ENCODE measurements at places on chromosomes 5 and 9.
A peak's percentile ranks its signal among the peaks of the same experiment; 100 is the strongest.

- no peaks in the 10 kb centered on the region for H3K27me3 ChIP-seq
- no peaks in the 10 kb centered on the region for H3K4me1 ChIP-seq
- no peak overlapping the region for H3K27ac ChIP-seq
- H3K4me3 ChIP-seq, result no peak overlapping the region
Observed at GRCh38 chr5:126490167-126490940, 67.1 kb downstream of the GRAMD2B start.

DNA sequence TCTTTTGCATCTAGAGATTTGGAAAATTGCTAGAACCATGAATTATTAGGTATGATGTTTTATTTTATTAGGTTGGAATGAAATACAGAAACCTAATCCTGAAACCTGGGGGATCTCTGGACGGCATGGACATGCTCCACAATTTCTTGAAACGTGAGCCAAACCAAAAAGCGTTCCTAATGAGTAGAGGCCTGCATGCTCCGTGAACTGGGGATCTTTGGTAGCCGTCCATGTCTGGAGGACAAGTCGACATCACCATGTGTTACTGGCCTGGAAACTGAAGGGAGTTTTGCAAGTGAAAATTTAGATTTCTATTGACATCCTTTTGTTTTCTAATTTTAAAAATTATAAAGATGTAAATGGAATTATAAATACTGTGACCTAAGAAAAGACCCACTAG is 100.7 kb downstream of the NLN start:
- H3K4me3 ChIP-seq, result no peak overlapping the region
- no peaks in the 10 kb centered on the region for H3K36me3 ChIP-seq
- no peak for DNase-seq
- no peak overlapping the region for H3K27ac ChIP-seq

- no peaks in the 10 kb centered on the region for H3K36me3 ChIP-seq
- no peak for DNase-seq
- no peaks in the 10 kb centered on the region for H3K27me3 ChIP-seq
Observed at GRCh38 chr5:126971455-126972031, 58.8 kb downstream of the MARCHF3 start.

DNA sequence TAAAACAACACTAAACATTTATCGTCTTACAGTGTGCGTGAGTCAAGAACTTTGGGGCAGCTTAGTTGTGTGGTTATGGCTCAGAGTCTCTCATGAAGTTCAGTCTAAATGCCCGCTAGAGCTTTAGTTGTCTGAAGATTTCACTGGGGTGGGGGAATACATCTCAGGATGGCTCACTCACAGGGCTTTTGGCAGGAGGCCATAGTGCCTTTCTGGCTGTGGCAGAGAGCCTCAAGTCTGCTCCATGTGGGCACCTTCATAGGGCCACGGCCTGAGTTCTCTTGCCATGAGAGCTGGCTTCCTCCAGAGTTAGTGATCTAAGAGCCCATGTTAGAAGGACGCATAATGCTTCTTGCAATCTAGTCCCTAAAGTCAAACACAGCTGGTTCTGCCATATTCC is 258.8 kb upstream of the NUDT12 start:
- H3K36me3 ChIP-seq, result no peaks in the 10 kb centered on the region
- H3K27me3 ChIP-seq, result no peaks in the 10 kb centered on the region
- H3K27ac ChIP-seq, result no peak overlapping the region
- no peak overlapping the region for H3K4me3 ChIP-seq
- no peak for DNase-seq

DNA sequence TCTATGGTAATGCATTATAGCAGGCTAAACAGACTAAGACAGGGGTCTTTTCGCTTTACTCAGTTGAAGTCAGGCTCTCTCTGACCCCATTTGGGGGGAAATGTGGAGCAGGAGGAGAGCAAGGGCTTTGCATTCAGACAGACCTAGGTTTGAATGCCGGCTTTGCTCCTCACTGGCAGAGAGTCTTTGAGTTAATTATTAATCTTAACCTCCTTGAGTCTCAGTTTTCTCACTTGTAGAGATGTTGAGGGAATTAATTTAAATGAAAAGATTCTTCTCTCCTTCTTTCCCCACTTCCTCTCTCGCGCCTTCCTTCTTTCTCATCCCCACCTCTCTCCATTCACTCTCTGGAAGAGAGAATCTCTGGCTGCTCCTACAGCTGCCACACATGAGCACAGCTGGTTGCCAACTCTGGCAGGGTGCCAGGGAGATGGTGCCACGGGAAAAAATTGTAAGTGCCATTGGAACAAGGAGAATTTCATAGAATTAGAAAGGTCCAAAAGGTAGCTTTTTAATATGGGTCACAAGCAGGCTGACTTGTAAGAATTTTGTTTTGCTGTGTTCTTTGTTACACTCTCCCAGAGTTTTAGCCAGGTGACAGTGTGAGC is 25.2 kb upstream of the GLRA1 start:
- no peaks in the 10 kb centered on the region for H3K27me3 ChIP-seq
- DNase-seq, result no peak
- H3K4me1 ChIP-seq, result no peaks in the 10 kb centered on the region
- H3K27ac ChIP-seq, result no peak overlapping the region
- no peaks in the 10 kb centered on the region for H3K36me3 ChIP-seq

DNA sequence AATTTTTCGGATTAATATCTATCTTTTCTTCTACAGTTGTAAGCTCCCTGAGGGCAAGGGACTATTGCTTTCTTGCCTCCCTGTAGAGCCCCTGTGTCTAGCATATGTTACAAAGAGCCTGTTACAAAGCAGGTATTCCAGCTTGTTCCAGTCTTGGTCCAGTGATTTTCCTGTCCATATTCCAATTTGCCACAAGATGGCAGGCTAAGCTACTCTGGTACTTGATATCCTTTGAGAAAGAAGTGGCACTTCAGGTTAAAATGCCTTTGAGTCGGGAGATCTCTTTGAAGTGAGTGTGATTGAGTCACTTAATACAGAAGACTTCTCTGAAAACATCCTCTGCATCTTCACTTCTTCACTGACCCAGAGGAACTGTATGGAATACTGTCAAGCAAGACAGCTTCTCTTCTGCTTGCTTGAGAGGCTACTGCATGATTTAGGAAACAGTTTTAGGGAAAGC is 24.5 kb downstream of the CAVIN4 start:
- H3K27ac ChIP-seq, result no peak overlapping the region
- no peak overlapping the region for H3K4me3 ChIP-seq
- peaks cover 11% of the 10 kb centered on the region for H3K4me1 ChIP-seq
- H3K27me3 ChIP-seq, result peaks cover 7% of the 10 kb centered on the region
- H3K36me3 ChIP-seq, result no peaks in the 10 kb centered on the region
- no peak for DNase-seq

GRCh38 chr9:135275571-135276289 is 188.3 kb downstream of the OLFM1 start:
- no peaks in the 10 kb centered on the region for H3K4me1 ChIP-seq
- no peak overlapping the region for H3K27ac ChIP-seq
- no peak overlapping the region for H3K4me3 ChIP-seq

DNA sequence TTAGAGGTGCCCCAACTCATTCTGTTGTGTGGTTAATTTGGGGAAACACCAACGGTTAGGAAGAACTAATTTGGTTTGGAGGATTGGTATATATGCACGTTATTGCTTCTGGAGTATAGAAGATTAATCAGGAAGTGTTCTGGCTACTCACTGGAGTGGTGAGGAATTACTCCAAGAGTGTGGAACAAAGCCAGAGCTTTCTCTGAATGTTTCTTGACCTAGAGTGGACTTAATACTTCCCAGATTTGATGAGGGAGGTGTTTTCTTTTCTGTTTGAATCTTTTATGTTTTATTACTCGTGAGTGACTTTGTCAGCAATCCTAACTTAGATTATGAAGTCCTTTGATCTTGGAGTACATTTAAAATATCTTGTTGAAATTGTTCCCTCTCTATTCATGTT is 163.7 kb downstream of the MAN2A1 start:
- H3K36me3 ChIP-seq, result peaks cover 50% of the 10 kb centered on the region
- H3K27ac ChIP-seq, result no peak overlapping the region
- no peaks in the 10 kb centered on the region for H3K27me3 ChIP-seq
- no peak overlapping the region for H3K4me3 ChIP-seq

GRCh38 chr9:116369706-116370105 is 216.1 kb downstream of the PAPPA start:
- H3K36me3 ChIP-seq, result no peaks in the 10 kb centered on the region
- no peak overlapping the region for H3K4me3 ChIP-seq
- H3K4me1 ChIP-seq, result no peaks in the 10 kb centered on the region
- no peak for DNase-seq
- no peak overlapping the region for H3K27ac ChIP-seq

GRCh38 chr9:127626752-127627493 is 14.8 kb downstream of the STXBP1 start:
- no peaks in the 10 kb centered on the region for H3K4me1 ChIP-seq
- no peak overlapping the region for H3K4me3 ChIP-seq
- no peaks in the 10 kb centered on the region for H3K36me3 ChIP-seq

- H3K4me3 ChIP-seq, result no peak overlapping the region
- H3K36me3 ChIP-seq, result no peaks in the 10 kb centered on the region
- H3K27me3 ChIP-seq, result peaks cover 16% of the 10 kb centered on the region
- no peak overlapping the region for H3K27ac ChIP-seq
- H3K4me1 ChIP-seq, result peaks cover 2% of the 10 kb centered on the region
Observed at GRCh38 chr9:128243215-128244018, 32.4 kb downstream of the GOLGA2 start.

- H3K27ac ChIP-seq, result no peak overlapping the region
- DNase-seq, result no peak
- peaks cover 14% of the 10 kb centered on the region for H3K27me3 ChIP-seq
- no peaks in the 10 kb centered on the region for H3K4me1 ChIP-seq
Observed at GRCh38 chr9:95649801-95650213, 133.0 kb upstream of the PTCH1 start.

- H3K4me1 ChIP-seq, result peaks cover 38% of the 10 kb centered on the region
- H3K27me3 ChIP-seq, result peaks cover 3% of the 10 kb centered on the region
- DNase-seq, result no peak
- peaks cover 29% of the 10 kb centered on the region for H3K36me3 ChIP-seq
Observed at GRCh38 chr5:1110307-1111240, 1.3 kb downstream of the SLC12A7 start.

DNA sequence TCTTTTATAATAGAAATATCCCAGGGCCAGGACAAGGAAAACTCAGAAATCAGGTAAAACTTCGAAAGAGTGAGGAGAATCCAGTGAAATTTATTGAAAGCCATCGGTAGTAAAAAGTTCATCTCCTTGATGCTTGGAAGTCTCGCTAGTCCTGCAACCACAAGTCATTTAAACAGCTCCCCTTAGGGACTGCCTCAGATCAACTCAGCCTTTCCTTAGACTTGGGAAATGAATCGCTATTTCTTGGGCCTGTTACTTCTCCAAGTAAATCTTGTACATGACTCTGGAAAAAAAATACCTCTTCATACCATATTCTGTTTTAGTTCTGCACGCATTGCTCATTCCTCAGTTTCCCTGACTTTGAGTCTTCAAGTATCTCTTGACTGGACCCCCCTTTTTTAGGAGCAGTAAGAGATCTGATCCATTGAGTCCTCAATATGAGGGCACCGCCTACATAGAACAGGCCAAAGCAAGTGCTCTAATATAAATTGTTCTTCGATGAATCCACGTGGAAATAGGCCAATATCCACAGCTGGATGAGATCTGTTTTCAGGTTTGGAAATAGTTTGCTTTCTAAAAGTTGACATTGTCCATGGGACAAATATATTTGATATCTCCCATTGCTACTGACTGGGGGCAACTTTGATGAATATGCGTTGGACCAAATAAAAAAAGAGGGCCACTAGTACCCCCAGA is 114.2 kb downstream of the PRDM6 start:
- no peaks in the 10 kb centered on the region for H3K4me1 ChIP-seq
- no peak for DNase-seq
- no peak overlapping the region for H3K27ac ChIP-seq
- H3K36me3 ChIP-seq, result no peaks in the 10 kb centered on the region
- no peak overlapping the region for H3K4me3 ChIP-seq

- H3K36me3 ChIP-seq, result no peaks in the 10 kb centered on the region
- H3K4me3 ChIP-seq, result no peak overlapping the region
- peaks cover 19% of the 10 kb centered on the region for H3K27me3 ChIP-seq
- H3K27ac ChIP-seq, result no peak overlapping the region
- no peaks in the 10 kb centered on the region for H3K4me1 ChIP-seq
- no peak for DNase-seq
Observed at GRCh38 chr5:73858054-73858453, 232.1 kb downstream of the ARHGEF28 start.

- DNase-seq, result no peak
- H3K27ac ChIP-seq, result no peak overlapping the region
- peaks cover 11% of the 10 kb centered on the region for H3K27me3 ChIP-seq
Observed at GRCh38 chr5:139684881-139685749, 37.0 kb downstream of the CXXC5 start.

DNA sequence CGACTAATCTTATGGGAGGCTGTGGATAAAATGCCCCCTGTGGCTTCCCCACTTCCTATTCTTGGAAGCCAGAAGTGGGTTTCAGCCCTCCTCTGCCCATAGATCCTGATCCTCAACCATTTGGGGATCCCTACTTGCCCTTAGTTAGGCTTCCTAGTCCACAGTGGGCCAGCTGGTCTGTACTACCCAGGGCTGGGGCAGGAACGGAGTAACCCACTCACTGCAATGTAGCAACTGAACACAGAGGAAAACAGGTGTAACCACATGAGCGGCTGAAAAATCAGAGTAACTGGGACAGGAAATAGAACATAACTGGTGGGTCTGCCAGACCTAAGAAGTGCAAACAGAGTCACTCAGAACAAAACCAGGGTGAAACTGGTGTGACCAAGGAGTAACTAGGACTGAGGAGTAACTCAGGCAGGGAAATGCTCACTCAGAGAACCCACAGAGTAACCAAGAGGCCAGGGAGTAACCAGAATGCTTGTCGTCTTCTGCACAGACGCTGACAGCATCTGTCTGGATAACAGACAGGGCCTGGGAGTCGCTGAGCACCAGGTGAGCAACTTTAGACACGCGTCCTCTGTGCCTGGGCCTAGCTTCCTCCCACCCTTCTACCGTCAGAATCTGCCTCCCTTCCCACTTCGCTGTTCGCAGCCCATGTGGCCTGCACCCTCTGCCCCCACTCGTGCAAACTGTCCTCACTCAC is 1.0 kb downstream of the AQP3 start:
- peak overlapping the region; percentile 89 for H3K4me3 ChIP-seq
- peak overlapping the region; percentile 95 for H3K27ac ChIP-seq
- peaks cover 23% of the 10 kb centered on the region for H3K36me3 ChIP-seq
- peaks cover 37% of the 10 kb centered on the region for H3K4me1 ChIP-seq

GRCh38 chr5:118405650-118406061 is 582.7 kb downstream of the DTWD2 start:
- no peak overlapping the region for H3K27ac ChIP-seq
- DNase-seq, result no peak
- no peaks in the 10 kb centered on the region for H3K4me1 ChIP-seq
- H3K4me3 ChIP-seq, result no peak overlapping the region
- H3K27me3 ChIP-seq, result no peaks in the 10 kb centered on the region

DNA sequence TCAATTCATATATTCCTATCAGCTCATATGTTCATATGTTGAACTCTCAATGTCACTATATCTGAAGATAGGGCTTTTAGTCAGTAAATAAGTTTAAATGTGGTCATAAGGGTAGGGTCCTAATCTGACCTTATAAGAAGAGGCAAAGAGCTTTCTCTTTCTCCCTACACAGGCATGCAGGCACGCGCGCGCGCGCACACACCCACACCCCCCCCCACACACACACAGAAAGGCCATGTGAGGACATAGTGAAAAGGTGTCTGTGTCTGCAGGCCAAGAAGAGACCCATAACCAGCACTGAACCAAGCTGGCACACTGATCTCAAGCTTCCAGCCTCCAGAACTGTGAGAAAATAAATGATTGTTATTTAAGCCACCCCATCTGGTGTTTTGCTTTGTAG is 76.0 kb downstream of the PDE4D start:
- no peak overlapping the region for H3K4me3 ChIP-seq
- no peaks in the 10 kb centered on the region for H3K36me3 ChIP-seq
- H3K27ac ChIP-seq, result no peak overlapping the region
- H3K27me3 ChIP-seq, result peaks cover 4% of the 10 kb centered on the region
- H3K4me1 ChIP-seq, result no peaks in the 10 kb centered on the region

- DNase-seq, result no peak
- H3K4me3 ChIP-seq, result no peak overlapping the region
- H3K4me1 ChIP-seq, result peaks cover 9% of the 10 kb centered on the region
- no peaks in the 10 kb centered on the region for H3K36me3 ChIP-seq
- H3K27me3 ChIP-seq, result peaks cover 8% of the 10 kb centered on the region
Observed at GRCh38 chr5:142388696-142389095, 63.9 kb upstream of the SPRY4 start.

All from T-helper 2 cell treated with Interferon-gamma antibody and Interleukin-4, amounts not matched to agents 5 μg/mL and 100 μg/mL, for 36 hours (primary cell).